ENCODE measurements at places on chromosomes 4 and X.

DNA sequence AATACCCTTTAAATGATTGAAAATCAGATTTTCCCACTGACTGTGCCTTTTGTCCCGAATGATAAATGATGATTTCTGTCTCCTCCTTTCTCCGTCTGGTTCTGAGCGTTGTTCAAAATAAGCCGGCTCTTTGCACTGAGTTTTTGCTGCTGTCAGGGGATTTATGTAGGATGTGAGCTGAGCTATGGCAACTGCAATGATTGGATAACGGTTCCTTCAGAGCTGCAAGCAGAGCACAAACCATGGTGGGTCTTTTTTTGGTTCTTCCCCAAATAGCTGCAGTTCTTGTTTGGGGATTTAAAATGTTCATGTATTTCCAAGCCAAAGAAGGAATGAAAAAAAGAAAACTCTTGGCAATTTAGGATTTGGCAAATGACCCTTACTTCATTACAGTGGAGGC, 124.5 kb upstream of the CASK start:
- DNase-seq, result no peak

- no peak for DNase-seq
These were observed 6.5 kb downstream of the PPP2R2C start for GRCh38 chr4:6465955-6466354.

GRCh38 chr4:101022151-101023024, 324.9 kb downstream of the PPP3CA start:
- DNase-seq, result no peak

DNA sequence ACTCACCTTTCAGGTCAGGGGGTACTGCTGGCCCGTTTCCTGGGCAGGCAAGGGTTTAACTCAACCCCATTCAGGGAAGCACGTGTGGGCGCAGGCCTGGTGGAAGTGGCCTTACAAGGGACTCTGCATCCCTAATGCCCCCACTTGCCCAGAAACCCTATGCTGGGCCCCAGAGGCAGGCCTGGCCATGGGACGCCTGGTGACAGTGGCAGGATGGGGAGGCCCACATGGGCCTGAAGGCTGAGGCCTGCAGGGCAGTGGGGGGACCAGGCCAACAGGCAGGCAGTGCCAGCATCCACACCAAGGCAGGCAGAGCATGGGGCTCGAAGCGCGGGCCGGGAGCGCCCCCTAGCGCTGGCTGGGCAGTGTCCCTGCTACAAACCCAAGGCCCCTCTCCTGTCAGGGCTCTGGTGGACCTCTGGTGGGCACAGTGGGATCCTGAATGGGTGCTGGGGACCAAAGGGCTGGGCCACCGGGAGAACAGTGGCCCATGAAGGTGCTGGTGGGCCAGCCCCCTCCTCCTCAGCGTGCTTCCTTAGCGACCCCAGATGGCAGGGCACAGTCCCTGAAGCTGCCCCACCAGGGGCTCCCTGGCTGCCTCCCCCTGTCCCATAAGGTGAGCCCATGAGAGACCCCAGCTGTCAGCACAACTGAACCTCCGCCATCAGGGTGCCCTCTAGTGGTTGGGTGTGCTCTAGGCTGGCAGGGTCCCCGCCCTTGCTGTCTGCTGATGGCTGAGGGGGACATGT, 16.8 kb downstream of the FGFR3 start:
- peak; percentile 62 for DNase-seq

All from Kasumi-1 (cell line).